Cerebellar nuclear complex (tissue), 1 donor: ENCODE measurements at places on chromosomes 7 and 10.

GRCh38 chr10:100653238-100653956, 92.0 kb upstream of the PAX2 start:
- no peak for DNase-seq

- DNase-seq: no peak
Measured at GRCh38 chr7:133529861-133530260, 277.0 kb downstream of the EXOC4 start.

DNA sequence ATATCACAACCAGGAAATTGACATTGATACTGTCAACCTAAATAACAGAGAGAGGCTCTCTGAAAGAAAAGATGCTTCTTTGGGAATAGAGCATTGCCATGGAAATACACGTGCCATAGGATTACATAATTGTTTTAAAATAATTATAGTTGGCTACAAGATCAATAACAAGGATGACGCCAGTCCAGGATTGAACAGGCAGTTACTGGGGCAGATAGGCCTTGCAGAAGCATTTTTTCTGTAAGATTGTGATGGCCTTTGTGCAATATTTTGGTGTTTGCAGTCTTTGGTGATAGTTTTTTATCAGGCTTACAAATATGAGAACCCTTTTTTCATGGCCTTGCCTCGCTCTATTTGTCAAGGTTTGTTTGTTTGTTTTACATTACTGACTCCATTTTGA, 10.5 kb downstream of the ACADSB start:
- DNase-seq: no peak

GRCh38 chr7:111112439-111112838, 21.5 kb downstream of the LRRN3 start:
- DNase-seq: no peak

DNA sequence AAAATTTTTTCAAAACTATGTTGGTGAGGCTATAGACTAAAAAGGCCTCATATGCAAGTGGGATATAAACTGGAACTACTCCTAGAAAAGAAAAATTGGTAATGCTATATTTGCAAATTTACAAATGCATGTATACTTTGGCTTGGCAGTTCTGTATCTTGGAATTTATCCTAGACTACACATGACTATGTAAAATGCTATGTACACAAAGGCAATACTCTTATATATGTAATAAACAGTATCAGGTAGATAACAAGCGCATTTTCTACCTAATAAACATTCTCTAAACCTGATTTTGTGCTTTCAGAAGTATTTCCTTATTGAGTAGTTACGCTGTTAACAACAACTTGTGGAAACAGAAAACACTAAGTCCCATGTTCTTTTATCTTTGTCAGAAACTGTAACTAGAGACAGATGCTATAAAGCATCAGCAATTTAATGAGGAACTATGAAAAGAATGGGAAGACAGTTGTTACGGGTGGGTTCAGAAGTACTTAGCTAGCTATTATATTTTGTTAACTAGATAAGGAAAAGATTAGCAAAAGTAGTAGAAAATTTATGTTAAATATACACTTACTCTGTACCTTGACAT, 107.8 kb downstream of the ARHGAP12 start:
- DNase-seq: no peak

GRCh38 chr10:3781468-3782145, 3.4 kb downstream of the KLF6 start:
- DNase-seq: no peak

DNA sequence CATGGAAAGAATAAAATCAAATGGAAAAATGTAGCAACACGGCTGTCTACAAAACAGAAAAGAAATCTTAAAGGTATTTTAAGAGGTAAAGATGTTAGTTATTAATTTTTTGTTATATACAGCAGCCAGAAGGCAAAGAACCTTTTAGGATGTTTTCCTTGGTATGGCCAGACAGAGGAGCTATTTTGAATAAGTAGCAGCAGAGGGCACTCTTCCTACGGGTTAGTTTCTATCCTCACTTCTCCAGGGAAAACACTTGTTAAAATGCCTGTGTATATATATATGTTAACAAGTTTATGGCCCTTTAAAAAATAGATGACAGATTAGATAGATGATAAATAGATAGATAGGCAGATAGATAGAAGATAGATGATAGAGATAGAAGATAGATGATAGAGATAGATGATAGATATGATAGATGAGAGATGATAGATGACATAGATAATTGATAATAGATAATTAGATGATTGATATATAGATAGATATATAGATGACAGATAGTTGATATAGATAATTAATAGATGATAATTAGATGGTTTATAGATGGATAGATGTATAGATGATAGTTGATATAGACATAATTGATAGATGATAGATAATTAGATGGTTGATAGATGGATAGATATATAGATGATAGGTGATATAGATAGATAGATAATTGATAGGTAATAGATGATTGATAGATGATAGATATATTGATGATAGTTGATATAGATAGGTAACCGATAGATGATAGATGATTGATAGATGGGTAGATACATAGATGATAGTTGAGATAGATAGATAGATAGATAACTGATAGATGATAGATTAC, 57.8 kb upstream of the WIPF3 start:
- no peak for DNase-seq

- DNase-seq: no peak
Measured at GRCh38 chr7:153385502-153385901, 626.0 kb downstream of the ACTR3B start.

DNA sequence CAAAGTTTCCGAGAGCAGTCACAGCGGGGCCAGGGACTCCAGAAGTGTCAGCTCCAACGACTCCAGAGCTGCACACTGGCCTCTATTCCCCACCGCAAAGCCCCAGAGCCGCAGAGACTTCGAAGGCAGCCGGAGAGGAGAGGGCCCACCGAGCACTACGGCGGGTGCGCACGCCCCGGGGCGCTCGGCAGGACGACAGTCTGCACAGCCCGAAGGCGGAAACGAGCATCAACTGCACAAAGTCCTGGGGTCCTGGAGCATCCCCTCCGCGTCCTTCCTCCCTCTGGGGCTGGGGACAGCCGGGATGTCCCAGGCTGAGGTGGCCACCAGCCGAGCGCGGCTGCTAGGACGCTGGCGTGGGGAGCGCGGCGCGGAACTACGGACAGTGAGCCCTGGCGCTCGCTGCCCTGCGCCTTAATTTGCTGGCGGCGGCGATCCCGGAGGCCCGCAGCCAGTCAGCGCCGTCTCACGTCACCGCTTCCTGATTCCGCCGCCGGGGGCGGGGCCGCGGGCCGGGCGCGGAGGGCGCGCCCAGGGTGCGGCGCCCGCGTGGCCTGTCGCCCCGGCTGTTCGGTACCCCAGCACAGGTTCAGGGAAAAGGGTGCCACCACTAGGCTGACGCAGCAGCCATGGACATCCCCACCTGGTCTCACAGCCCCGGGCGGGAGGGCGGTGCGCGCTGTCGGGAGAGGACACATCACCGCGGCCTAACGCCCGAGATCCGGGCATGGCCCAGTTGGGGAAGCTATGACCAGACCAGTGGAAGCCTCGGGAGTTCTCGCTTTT, at the start of gene TBX20:
Gene TBX20 (minus strand): TSS at position 391 of the 786 bp plus-strand sequence. CDS start 480 bp downstream, outside the sequence.
- no peak for DNase-seq

GRCh38 chr10:31062856-31063255, 31.2 kb upstream of the ZNF438 start:
- no peak for DNase-seq

DNA sequence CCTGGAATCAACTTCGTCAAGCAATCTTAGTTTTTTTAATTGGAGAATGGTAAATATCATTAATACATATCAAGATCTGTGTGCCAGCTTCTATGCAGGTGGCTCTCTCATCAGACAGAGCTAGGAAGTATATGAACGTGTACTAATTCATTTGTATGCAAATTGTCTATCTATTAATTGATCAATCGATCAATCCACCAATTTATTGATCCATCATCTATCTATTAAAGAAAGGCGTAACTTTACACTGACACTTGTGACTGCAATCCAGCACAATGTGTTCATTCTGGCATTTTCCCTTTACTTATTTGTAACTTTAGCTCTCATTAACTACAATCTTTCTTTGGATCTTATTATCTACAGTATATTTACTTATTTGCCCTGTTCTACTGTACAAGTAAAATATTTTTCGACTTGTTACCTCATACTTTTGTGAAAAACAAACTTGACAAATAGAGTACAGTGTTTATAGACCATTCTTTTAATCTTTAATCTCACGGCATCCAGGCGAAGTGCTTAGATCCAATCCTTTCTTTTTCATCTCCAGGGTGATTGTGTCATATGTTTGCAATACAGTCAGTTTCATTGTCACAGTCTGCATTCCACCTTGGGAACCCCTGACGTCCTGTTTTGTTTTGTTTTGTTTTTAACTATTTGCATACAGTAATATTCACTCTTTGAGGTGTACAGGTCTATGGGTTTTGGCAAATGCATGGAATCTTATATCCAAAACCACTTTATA, 22.0 kb upstream of the GHRHR start:
- DNase-seq: no peak

DNA sequence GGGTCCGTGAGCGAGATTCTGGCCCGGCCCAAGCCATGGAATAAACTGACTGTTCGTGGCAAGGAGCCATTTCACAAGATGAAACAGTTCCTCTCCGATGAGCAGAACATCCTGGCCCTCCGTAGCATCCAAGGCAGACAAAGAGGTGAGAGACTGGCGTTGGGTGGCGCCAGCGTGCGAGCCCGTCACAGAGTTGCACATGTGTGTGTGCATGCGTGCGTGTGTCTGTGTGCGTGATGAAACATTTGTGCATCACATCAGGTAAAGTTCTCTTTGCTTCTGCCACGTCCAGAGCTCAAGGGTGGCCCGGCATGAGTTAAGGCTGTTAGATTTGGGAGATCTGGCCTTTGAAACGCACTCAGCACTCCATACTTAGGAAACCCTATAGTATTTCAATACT, 89.5 kb upstream of the SH2B2 start:
- no peak for DNase-seq
